ENCODE measurements at places on chromosomes 1 and 21. TPM values are rescaled to one million over a fixed set of nuclear protein-coding genes. Genes with fewer than 3 reads are reported as not detected.

The DRAM2 gene
- 11.9 TPM for total RNA-seq

DNA sequence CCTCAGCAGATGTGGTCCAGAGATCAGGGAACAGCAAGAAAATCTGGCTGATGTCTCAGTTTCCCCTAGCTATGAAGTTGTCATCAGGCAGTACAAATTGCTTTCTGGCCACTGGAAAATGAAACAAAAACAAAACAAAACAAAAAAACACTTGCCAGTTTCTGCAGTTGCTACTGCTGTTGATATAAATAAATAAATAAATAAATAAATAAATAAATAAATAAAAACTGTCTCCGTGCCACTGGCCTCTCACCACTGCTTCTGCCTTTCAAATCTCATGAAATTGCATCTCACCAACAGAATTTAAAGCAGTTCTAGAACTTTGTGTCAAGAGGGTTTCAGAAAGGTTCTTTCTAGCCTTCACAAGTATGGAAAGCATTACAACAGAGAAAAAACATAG, 62.9 kb downstream of the C1orf87 start:
- no peak overlapping the region for H3K4me3 ChIP-seq
- H3K27me3 ChIP-seq, result no peaks in the 10 kb centered on the region
- DNase-seq, result no peak
- H3K36me3 ChIP-seq, result no peaks in the 10 kb centered on the region

- H3K4me3 ChIP-seq, result no peak overlapping the region
- DNase-seq, result no peak
- no peaks in the 10 kb centered on the region for H3K4me1 ChIP-seq
- no peaks in the 10 kb centered on the region for H3K36me3 ChIP-seq
Measured at GRCh38 chr1:163928651-163929050, 606.9 kb downstream of the NUF2 start.

DNA sequence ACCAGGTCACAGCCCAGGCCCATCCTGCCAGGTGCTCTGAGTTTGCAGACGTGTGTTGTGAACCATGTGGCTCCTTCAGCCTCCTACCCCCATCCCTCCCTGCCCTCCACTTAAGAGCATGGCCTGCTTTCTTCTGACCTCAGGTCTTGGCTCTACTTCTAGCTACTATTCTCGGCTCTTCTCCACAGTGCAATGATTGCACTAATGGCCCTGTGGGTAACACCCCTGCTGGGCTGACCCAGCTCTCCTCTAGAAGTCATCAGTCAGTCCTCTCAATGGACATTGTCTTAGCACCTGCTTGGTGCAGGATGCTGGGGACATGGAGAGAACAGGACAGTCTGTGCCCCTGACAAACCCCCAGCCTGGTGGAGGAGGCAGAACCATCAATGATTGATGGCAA, 22.2 kb upstream of the IFFO2 start:
- no peak overlapping the region for H3K4me3 ChIP-seq
- H3K4me1 ChIP-seq, result peaks cover 3% of the 10 kb centered on the region
- no peak overlapping the region for H3K27ac ChIP-seq
- DNase-seq, result no peak
- H3K27me3 ChIP-seq, result no peaks in the 10 kb centered on the region
- H3K36me3 ChIP-seq, result no peaks in the 10 kb centered on the region

GRCh38 chr1:118995312-118996016, 7.3 kb upstream of the TBX15 start:
- peaks cover 4% of the 10 kb centered on the region for H3K4me1 ChIP-seq
- no peaks in the 10 kb centered on the region for H3K27me3 ChIP-seq
- no peaks in the 10 kb centered on the region for H3K36me3 ChIP-seq
- no peak overlapping the region for H3K4me3 ChIP-seq
- no peak for DNase-seq
- H3K27ac ChIP-seq, result no peak overlapping the region

The KCNK1 gene
- total RNA-seq, result 5.2 TPM

DNA sequence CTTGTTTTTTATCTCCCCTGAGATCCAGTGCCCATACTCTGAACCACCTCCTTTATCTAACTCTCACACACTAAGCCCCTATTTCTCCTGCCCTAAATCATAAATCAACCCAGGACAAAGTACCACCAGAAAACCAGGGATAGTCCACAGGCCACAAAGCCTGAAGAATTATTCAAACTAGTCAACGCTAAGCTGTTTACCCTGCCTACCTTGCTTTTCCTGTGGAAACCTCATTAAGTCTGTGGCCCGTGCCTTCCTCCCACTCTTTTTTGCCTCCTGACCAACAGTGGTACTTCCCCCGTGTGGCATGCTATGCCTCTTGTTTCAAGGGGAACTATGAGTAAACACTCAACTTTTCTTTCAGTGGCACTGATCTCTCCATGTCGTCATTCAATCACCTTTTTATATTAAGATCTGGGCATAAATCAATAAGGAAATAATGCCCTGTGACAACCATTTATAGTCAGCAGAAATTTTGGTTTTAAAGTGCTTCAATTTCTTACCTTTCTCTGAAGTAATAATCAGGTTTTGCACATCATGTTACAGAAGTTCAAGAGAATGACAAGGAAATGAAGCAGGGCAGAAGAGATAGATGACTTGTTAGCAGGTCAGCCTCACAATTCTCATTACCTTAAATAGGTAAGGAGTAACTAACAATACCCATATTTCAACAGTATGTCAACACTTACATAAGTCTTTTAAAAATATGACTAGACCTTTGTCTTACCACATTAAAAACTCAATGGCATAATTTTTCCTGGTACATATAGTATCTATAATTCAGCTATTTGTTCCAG, 32.1 kb downstream of the EYA3 start:
- DNase-seq, result no peak
- H3K27me3 ChIP-seq, result no peaks in the 10 kb centered on the region
- peaks cover 19% of the 10 kb centered on the region for H3K4me1 ChIP-seq
- H3K4me3 ChIP-seq, result no peak overlapping the region
- no peak overlapping the region for H3K27ac ChIP-seq

GRCh38 chr21:38492007-38492406, 6.3 kb downstream of the ERG start:
- no peaks in the 10 kb centered on the region for H3K27me3 ChIP-seq
- no peaks in the 10 kb centered on the region for H3K4me1 ChIP-seq
- no peaks in the 10 kb centered on the region for H3K36me3 ChIP-seq
- no peak overlapping the region for H3K27ac ChIP-seq
- no peak for DNase-seq

The BRDT gene
- not detected for total RNA-seq

The REN gene
- total RNA-seq, result not detected

DNA sequence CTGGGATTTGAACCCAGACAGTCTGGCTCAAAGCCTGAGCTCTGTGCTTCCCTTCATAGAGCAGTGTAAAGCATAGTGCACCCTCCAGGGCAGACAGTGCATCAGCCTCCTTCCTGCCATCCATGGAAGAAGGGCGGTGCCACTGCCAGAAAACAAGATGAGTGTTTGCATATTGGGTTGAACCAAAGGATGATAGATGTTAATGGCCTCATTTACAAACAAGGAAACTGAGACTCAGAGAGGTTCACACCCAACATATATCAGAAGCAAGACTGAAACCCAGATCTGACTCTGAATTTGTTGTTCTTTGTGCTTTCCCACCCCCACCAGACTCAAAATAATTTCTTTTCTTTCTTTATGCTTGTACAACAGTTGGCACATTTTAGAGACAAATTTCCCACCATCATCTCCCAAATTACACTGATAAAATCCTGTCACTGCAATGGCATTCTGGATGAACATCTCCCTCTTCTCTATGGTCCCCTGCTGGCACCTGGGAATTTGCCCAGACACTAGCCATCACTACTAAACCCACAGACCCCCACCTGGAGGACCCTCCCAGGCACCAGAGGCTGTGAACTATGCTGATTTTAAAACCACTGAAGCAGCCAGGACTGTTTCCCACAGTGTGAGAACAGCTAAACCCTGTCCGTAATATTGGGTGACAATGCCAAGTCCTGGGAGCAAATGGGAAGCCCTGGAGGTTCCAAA, 45.4 kb upstream of the MPZL1 start:
- no peaks in the 10 kb centered on the region for H3K36me3 ChIP-seq
- H3K27me3 ChIP-seq, result no peaks in the 10 kb centered on the region
- no peaks in the 10 kb centered on the region for H3K4me1 ChIP-seq

The BSDC1 gene
- total RNA-seq, result 83.7 TPM

GRCh38 chr1:54053745-54054437, 483 bp downstream of the TCEANC2 start:
- no peaks in the 10 kb centered on the region for H3K27me3 ChIP-seq
- H3K36me3 ChIP-seq, result no peaks in the 10 kb centered on the region
- no peak for DNase-seq

DNA sequence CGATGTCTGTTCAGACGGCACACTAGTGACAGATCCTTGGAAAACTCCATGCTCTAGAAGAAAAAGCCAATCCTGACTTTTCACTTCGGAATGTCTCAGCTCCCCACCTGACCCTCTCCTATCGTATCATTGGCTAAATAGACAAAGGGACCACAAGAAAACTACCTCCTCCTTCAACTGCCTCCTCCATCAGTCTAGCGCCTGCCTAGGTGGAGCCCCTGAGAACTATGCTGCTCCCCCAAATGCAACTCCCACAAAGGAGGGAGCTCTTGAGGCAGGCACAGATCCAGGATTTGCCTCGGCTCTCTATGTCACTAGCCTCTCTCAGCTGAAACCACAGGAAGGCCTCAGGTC, 148.4 kb downstream of the TOMM20 start:
- no peak overlapping the region for H3K4me3 ChIP-seq
- no peak for DNase-seq
- peak overlapping the region; percentile 90 for H3K27ac ChIP-seq
- peaks cover 51% of the 10 kb centered on the region for H3K4me1 ChIP-seq

DNA sequence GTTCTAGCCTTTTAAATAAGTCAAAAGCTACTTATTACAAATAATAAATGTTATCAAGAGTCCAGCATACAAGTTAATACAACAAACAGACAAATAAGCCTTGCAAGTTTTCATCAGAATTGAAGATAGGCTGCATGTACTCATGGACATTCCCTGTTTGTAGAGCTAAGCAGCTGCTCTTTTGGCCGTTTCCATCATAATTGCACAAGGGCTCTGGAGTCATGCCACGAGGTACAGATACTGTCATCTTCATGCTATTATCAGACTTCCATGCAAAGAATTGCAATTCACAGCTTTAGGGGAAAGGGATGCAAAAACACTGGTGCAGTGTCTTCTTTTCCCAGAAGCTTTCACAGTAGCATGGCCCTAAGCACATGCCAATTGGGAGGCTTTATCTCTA, 52.8 kb upstream of the TBX15 start:
- H3K4me3 ChIP-seq, result no peak overlapping the region
- H3K27me3 ChIP-seq, result no peaks in the 10 kb centered on the region
- no peak overlapping the region for H3K27ac ChIP-seq
- no peaks in the 10 kb centered on the region for H3K4me1 ChIP-seq
- peak; percentile 17 for DNase-seq

DNA sequence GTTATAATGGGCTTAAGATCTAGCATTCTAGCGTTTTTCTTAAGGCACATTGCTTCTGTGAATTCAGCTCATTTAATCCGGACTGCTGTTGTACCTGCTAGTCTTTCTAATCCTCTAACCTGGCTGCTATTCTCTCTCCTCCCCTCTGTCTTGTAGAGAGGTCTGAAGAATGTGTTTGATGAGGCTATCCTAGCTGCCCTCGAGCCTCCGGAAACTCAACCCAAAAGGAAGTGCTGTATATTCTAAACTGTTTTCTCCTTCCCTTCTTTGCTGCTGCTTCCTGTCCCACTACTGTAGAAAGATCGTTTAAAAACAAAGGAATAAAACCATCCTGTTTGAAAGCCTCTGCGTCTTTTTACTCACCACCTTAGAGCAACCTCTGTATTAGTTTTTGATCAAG, 37.3 kb downstream of the CDC42 start:
- no peaks in the 10 kb centered on the region for H3K36me3 ChIP-seq
- H3K27ac ChIP-seq, result no peak overlapping the region
- DNase-seq, result no peak
- H3K4me1 ChIP-seq, result peaks cover 25% of the 10 kb centered on the region

The BCL2L15 gene
- total RNA-seq, result 13.5 TPM

DNA sequence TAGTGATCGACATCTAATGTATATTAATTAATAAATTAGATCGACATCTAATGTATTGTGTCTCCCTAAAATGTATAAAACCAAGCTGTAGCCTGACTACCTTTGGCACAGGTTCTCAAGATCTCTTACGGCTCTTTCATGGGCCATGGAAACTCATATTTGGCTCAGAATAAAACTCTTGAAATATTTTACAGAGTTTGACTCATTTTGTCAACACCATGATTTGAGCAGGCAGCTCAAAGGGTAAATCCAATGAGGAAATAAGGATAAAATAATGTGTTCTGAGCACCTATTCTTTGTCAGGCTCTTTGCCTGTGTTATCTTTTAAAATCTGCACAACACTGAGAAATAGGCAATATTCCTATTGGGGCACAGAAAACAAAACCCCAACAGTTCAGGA, 223.4 kb upstream of the DUSP10 start:
- no peak overlapping the region for H3K27ac ChIP-seq
- no peak for DNase-seq
- no peak overlapping the region for H3K4me3 ChIP-seq
- H3K27me3 ChIP-seq, result no peaks in the 10 kb centered on the region
- H3K4me1 ChIP-seq, result peaks cover 13% of the 10 kb centered on the region
- H3K36me3 ChIP-seq, result no peaks in the 10 kb centered on the region

- no peak overlapping the region for H3K27ac ChIP-seq
- no peak overlapping the region for H3K4me3 ChIP-seq
- H3K4me1 ChIP-seq, result no peaks in the 10 kb centered on the region
- DNase-seq, result no peak
Measured at GRCh38 chr1:203057911-203058675, 27.7 kb downstream of the MYOG start.

The GBP5 gene
- total RNA-seq, result 1.6 TPM

DNA sequence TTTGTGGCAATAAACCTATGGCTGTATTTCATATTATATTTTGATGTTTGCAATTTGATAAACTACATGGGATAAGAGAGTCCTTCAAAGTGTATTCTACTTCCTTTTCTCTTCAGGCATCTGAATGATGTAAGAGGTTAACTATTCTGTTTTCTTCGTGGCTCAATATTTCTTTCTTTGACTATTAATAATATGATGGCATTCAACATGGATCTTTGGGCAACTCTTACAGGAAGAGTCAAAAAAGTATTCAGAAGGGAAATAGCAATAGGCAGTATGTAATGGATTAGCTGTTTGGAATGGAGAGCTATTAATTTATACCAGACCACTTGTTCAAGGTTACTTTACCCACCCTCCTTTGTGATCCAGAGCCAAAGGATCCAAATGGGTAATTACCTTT, 74.4 kb downstream of the HMCN1 start:
- H3K4me1 ChIP-seq, result no peaks in the 10 kb centered on the region
- H3K27ac ChIP-seq, result no peak overlapping the region
- no peaks in the 10 kb centered on the region for H3K36me3 ChIP-seq
- no peak for DNase-seq
- no peak overlapping the region for H3K4me3 ChIP-seq

DNA sequence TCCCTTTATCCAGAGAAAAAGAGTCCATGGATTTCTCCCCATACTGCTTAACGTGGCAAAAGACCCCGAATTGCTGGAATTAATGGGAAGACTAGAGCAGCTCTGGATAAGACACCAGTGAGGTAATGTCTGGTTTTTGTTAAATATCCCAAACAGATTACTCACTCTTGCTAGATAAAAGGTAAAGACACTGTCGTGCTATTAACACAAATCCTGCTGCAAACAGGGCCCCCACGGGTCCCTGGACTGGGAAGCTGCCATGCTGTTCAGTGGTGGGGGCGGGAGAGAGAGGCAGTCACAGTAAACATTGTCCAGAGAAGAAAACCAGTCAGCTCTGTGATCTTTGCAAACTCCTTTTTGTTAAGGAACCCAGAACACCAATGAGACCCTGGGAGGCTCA, 15.2 kb upstream of the SRP9 start:
- peaks cover 23% of the 10 kb centered on the region for H3K4me1 ChIP-seq
- H3K4me3 ChIP-seq, result no peak overlapping the region
- no peaks in the 10 kb centered on the region for H3K27me3 ChIP-seq
- no peak overlapping the region for H3K27ac ChIP-seq
- H3K36me3 ChIP-seq, result no peaks in the 10 kb centered on the region

All from body of pancreas (tissue), 4 donors.